Activated T-helper 1 cell treated with anti-CD3 and anti-CD28 coated beads, Interleukin-2, amount 50 U/mL, for 16 hours (primary cell): ENCODE measurements at places on chromosomes 11 and 22.

DNA sequence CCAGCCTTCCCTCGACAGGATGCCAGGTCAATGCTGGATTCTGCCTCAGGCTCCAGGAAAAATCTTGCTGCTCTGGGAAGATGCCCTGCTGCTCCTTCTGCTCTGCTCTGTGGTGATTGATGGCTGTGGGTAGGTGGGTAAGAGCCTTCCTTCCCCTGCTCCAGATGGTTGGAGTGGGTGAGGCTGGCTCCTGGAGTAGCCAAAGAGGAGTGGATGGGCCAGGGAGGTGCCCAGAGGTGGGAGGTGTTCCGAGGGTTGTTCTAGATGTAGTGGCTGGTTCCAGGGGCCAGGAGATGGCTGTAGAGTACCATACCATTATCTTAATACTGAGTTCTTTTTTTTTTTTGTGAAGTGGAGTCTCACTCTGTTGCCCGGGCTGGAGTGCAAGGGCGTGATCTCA is 99.6 kb upstream of the THY1 start:
- DNase-seq, result no peak

DNA sequence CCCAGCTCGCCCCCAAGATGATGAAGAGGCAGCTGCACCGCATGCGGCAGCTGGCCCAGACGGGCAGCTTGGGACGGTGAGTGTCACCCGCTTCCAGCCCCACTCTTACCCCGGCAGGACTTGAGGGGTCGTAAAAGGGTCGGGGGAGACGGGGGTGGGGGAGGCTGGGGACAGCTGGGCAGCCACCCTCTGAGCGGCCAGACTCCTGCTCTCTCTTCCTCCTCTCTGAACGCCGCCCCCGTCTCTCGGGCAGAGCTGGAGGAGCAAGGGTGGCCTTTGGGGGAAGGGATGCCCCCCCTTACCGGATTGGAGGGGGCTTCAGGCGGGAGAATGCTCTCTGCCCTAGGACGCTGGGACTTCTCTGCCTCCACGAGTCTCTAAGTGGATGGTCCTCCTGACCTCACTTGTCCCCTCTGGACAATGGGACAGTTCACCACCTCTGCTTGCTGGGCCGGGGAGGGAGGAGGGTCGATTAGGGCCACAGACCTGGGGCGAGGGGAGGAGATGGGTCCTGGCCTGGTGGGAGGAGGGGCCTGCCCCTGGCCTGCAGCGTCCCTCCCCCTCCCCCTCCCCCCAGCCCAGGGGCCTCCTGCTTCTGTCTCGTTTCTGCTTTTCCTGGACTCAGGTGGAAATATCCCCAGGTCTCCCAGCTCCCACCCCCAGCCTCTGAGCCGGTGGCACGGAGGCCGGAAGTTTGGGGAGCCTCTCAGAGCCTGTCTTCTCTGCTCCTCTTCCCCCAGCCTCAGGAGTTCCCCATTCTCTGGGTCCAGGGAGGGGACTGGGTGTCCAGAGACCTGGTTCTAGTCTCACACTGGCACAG is 512 bp downstream of the SH3BP1 start:
- DNase-seq, result no peak

DNA sequence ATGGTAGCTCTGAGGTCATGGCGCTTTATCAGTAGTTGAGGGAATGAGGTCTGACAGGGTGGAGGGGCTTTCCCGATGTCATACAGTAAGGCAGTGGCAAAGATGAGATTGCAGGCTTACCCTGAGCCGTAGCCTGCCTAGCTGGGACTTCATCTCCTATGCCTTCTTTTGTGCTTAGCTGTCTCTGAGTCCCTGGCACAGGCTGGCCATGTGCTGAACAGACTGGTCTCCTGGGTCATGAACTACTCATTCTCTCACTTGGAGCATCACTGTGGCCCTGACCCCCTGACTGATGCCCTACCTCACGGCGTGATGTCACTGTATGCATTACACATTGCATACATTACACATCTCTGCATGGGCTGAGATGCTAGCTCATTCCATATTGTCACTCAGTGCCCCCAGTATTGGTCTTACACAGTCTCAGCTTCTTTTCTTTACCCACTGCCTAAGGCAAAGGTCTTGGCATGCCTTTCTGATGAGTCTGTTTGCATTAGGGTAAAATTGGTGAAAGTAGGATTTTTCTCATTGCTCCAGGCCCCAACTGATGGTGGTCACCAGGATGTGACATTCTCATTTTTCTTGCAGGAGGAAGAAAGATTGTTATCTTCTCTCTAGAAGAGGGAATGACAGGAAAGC is 389.4 kb upstream of the CADM1 start:
- no peak for DNase-seq

GRCh38 chr22:49377306-49377705 is 450.4 kb downstream of the BRD1 start:
- DNase-seq, result no peak

- no peak for DNase-seq
Measured at GRCh38 chr11:1057806-1058205, 16.9 kb upstream of the MUC2 start.

DNA sequence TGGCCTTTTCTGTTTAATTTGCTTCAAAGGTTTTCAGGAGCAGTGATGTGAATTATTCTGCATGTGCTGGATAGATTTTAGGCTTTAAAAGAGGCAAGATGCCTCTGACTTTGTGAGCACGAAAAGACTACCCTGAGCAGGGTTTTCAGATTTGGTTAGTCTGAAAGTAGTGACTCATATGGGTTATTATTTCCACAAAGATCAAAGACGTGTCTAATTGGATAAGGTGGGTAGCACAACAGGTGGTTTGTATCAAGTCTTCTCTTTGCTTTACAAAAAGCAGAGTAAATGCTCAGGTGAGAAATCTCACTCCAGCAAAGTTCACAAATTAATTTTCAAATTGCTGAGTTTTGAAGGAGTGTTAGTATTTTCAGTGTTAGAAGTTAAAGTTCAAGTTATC is 37.6 kb upstream of the DBX1 start:
- DNase-seq, result no peak

DNA sequence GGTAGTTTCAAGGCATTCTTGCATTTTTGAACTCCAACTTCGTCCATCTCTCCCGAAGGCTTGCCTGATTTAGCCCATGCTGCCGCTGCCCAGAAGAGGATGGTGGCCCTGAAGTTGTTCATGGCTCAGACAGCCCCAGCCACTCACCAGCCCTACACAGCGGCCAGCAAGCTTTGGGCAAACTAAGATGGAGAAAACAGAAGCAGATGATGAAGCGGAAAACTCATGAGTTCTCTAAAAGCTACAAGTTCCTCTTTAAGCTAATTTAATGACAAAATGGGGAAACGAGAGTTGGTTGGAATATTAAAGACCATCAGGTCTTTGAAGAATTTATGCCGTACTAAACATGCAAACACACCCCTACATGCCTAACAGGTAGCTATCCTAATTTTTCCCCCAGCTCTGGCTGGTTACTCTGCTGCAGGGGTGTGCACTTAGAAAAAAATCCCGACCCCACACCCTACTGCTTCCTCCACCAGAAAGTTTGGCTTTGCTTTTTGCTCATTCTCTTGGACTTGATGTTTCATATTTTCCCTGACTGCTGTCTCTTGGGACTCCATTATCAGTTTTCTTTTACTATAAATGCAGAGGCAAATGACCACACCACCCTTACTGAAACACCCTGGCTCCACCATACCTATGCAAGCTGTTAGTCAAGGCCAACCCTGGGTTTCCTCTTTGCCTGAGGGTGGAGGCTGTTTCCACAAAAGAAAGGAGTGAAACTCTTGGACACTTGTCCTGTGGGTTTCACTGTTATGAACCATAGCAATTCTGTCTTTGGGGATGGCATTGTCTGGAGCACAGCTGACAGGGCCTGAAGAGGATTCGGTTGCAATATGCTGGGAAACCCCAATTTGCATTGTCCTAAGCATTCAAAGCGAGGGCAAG is at the start of gene MPEG1:
Gene MPEG1 (minus strand): TSS at position 184 of the 888 bp plus-strand sequence. CDS start 62 bp downstream, at position 122.
- DNase-seq, result no peak

DNA sequence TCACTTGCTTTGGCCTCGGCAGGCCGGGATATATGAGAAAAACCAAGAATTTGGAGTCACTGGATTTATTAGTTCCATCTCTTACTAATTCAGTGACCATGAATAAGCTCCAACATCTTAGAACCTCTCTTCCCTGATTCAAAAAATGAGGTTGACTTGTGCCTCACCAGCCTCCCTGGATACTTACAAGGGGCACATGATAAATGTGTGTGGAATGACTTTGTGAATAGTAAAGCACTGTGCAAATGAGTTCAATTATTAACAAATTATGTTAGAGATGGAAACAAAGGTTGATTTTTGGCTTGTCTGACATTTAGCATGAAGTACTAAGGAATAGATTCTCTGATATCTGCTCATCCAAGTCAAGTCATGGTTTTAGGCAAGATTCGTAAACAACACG is 104.1 kb downstream of the TRIM44 start:
- no peak for DNase-seq

DNA sequence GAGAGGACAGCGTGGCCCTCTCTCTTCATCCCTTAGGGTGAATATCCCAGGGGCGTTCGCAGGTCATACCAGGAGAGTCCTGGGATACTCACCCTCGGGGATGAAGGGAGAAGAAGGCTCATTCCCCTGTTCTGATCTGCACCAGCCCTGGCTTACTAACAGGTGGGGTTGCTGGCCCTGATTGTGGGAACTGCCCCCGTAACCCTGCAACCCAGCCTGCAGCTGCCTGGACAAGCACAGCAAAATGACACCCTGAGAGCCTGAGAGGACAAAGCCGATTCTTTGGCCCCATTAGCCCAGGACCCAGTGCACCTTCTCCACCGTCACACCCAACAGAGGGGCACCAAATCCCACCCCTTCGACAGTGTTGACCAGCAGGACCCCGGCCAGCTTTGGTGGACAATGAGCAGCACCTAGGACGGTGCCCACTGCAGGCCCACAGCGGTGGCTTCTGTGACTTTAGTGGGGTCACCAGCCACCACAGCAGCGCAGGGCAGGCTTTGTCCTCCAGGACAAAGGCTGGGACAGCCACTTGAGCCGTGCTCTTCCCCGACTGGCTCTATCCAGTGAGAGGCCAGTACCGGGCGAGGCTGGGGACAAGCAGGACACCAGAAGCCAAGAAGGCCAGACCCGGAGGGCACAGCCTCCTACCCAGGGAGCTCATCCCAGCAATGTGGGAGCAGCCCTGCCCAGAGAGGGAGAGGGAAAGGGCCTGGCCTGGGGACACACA is 98.5 kb upstream of the RTL6 start:
- no peak for DNase-seq

- DNase-seq, result no peak
Measured at GRCh38 chr11:3169255-3170043, 4.3 kb upstream of the OSBPL5 start.

DNA sequence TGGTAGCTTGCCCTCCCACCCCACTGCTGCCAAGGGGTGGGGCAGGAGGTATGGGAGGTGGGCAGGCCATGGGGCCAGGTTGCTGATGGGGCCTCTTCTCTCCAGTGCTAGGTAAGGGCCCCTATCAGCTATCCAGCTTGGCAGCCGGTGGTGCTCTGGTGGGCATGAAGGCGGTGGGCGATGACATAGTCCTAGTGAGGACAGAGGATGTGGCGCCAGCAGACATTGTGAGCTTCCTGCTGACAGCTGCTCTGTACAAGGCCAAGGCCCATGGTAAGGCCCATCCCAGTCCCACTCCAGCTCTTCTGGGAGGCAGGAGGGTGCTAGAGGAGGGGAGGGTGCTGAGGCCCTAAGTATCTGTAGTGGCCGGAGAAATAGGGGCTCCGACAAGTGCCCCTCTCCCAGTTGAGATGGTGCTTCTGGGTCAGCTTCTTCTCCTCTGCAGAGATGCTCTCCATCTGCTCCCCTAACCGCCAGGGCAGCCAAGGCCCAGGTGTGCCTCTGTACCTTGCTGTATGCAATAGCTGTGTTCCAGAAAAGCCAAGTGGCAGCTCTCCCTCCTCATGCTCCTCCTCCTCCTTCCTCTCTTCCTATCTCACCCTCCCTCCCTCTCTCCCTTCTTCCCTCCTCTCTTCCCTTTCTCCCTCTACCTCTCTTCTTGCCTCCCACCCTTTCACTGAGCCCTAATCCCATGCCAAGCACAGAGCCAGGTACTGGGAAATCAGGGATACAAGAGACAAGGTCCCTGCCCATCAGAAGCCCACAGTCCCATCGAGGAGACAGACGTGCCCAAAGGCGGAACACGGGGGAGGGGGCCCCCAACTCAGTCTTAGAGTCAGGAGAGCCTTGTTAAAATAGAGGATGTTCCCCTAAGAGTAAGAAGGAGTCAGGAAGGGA is 55.3 kb downstream of the OTOG start:
- no peak for DNase-seq

- DNase-seq, result no peak
Measured at GRCh38 chr11:117020869-117021564, 77.2 kb downstream of the SIK3 start.
